CD4-positive, alpha-beta T cell treated with Interleukin-10 for 1 hour (primary cell): ENCODE measurements at places on chromosomes 1 and 21.

DNA sequence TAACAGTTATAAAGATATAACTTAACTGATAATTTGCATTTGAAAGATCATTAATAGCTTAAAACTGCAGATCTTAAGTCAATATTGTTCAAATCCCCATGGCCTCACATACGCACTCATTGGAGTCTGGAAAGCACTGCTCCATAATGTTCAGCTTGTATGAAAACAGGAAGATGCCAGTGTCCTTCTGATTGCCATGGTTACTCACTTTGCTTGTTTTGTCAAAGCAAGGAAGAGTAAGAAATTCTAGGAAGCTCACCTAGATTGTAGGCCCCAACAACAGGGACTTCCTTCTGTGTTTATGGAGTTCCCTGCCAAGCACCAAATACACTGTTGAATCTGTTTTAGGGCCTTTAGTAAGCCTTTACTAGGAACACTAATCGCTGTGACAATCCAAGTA is 10.9 kb downstream of the GAS5 start:
- no peak for DNase-seq

DNA sequence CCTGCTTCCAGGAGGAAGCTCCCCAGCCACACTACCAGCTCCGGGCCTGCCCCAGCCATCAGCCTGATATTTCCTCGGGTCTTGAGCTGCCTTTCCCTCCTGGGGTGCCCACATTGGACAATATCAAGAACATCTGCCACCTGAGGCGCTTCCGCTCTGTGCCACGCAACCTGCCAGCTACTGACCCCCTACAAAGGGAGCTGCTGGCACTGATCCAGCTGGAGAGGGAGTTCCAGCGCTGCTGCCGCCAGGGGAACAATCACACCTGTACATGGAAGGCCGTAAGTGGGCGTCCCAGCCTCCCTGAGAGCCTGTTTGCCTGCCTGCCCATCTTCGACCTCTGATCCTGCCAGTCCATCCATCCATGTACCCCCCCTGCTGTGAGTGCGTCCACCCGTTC is 3.6 kb downstream of the ECM1 start:
- no peak for DNase-seq

- DNase-seq, result no peak
Measured at GRCh38 chr1:101044259-101044658, 18.7 kb upstream of the DPH5 start.

GRCh38 chr1:19312782-19313635 is 883 bp downstream of the SLC66A1 start:
- DNase-seq, result no peak

GRCh38 chr1:174265282-174265681 is 106.0 kb downstream of the RABGAP1L start:
- DNase-seq, result no peak

GRCh38 chr1:197951089-197951488 is 33.9 kb downstream of the LHX9 start:
- no peak for DNase-seq

GRCh38 chr1:16199157-16199501 is 13.3 kb downstream of the ARHGEF19 start:
- DNase-seq, result no peak

GRCh38 chr21:16633831-16634459 is 878.9 kb upstream of the CXADR start:
- DNase-seq, result no peak

DNA sequence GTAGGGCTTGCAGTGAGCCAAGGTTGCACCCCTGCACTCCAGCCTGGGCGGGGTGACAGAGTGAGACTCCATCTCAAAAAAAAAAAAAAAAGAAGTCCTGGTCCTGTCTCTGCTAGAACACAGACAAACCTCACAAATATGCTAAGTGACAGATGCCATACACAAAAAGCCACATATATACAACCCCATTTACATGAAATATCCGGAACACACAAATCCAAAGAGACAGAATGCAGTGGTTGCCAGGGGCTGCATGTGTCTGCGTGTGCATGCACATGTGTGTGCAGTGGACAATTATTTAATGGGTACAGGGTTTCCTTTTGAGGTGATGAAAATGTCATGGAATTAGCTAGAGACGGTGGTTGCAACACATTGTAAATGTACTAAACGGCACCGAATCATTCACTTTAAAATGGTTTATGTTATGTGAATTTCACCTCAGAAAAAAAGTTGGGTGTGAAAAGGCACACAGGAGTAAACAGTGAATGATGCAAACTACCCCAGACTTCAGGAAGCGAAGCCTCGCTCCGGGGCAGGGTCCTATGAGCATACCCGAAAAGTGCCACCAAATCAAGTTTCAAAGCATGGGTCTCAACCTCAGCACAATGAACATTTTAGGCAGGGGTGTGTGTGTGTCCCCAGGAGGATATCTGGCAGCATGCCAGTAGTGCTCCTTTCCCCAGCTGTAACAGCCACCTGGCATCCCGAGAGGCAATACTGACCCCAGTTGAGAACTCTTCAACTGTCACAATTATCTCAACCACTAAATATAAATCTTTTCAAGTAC is 48.3 kb downstream of the GNB1 start:
- no peak for DNase-seq

GRCh38 chr21:37845535-37845934 is 70.7 kb downstream of the KCNJ6 start:
- no peak for DNase-seq

DNA sequence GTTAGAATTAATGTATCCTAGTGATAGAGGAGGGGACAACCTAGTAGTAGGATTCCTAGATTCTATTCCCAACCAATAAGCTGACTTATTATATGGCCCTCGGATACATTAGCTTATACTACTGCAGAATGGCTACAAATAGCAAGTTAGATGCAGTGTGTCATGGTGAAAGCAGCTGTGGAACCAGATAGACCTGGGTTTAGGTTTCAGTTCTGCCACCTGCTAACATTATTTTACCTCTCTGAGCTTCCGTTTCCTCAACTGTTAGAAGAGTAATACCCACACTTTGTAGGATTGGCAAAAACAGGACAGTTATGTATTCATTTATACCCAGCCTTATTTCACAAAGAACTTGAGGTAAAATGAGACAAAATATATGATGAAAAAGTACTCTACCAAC is 21.6 kb upstream of the MAGOH start:
- DNase-seq, result no peak

- no peak for DNase-seq
Measured at GRCh38 chr1:77757603-77758002, 2.0 kb downstream of the USP33 start.

DNA sequence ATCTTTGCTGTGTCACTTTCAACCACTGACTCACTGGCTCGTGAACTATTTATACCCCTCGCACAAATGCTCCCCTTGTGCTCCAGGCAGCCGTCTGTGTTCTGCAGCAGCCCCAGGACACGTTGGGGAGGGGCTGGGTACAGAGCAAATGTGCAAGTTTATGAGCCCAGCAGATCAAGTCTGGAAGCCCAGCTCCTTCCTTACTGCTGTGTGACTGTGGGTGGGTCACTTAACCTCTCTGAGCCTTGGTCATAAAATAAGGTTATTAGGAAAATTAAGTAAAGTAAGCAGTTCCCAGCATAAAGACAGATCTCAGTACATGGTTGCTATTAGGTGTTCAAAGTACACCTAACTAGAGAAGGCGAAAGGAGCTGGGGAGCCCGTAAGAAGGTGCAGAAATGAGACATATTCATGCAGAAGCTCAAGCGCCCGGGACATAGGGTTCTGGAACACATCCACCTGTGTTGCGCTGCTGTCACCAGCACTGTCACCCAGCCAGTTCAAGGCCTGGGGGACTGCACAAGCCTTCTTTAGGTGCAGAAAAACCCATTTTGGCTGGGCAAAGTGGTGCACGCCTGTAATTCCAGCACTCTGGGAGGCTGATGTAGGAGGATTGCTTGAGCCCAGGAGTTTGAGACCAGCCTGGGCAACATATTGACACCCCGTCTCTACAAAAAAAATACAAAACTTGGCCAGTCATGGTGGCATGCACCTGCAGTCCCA is 13.8 kb downstream of the EFHD2 start:
- DNase-seq, result no peak

- DNase-seq, result no peak
Measured at GRCh38 chr1:169494343-169494742, 8.6 kb upstream of the SLC19A2 start.

GRCh38 chr1:224092111-224092510 is 21.8 kb upstream of the FBXO28 start:
- no peak for DNase-seq

DNA sequence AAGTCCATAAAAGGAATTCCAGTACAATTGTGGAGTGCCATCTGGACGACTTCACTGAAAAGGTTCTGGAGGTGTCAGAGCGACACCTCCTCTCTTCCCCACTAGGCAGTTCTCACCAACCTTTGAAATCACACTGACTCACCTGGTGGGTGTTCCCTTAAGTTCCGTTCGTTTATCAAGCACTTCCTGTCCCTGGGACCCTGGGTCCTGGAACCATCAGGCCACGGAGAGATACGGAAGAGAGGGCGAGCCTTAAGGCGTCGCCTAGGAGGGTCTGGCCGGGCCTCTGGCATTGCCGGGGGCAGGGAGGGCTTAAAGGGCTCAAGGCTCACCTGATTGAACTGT is 317 bp downstream of the SPAG17 start:
- no peak for DNase-seq

DNA sequence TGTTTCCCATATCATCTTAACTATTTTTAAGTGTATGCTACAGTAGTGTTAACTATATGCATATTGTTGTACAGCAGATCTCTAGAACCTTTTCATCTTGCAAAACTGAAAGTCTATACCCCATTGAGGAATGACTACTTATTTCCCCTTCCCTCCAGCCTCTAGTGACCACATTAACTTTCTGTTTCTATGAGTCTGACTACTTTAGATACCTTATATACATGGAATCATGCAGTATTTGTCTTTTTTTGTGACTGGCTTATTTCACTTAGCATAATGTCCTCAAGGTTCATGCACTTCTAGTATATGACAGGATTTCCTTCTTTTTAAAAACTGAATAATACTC is 96.5 kb upstream of the BTG3 start:
- no peak for DNase-seq

DNA sequence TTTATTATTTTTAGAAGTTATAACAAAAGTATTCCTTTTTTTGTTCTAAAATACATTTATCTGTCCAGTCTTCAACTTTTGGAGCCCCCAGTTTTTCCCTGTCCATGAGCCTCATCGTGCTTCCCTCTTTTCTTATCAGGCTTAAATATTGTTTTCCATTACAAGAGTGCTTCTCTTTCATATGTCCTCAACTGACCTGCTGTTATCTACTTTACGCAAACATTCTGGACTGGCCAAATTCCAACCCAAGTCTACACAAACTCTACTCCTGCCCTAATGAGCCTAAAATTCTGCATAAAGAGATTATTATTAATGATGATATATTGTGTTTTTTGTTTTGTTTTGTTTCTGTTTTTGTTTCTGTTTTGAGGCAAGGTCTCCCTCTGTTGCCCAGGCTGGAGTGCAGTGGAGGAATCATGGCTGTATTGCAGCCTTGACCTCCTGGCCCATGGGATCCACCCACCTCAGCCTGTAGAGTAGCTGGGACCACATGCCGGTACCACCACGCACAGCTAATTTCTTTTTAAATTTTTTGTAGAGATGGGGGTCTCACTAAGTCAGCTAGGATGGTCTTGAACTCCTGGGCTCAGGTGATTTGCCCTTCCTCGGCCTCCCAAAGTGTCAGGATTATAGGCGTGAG is 318.8 kb upstream of the NEGR1 start:
- DNase-seq, result no peak

DNA sequence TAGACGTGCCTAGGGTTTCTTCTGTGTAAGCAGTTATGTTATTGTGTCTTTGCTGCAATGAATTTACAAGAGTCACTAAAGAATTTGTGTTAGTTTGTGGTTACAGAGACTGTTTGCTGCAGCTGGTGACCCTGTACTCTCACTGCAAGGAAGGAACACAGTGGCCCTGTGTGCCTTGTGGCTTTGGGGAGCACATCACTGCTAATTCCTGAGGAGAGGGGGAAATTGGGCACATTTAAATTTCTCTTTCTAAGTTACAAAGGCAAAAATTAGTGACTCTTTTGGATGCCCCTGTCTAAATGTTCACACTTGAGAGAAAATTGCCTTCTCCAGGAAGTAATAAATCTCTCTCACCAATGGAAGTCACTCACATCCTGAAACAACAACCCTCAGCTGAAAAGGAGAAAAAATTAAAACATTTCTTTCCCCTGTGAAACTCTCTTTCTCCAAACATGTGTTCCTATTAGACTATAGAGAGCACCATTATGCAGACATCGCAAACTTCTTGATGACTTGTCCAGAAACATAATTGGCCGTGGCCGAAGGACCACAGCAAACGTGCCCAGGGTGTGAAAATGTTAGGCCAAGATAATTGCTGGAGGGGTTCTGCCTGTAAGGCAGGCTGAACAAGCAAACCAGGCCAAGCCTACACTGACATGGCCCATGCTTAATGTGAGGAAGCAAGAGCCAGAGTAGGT is 32.3 kb upstream of the SPAG17 start:
- no peak for DNase-seq
